ENCODE measurements at places on chromosomes 5 and 9. TPM values are rescaled to one million over a fixed set of nuclear protein-coding genes. Genes with fewer than 3 reads are reported as not detected.
A peak's percentile ranks its signal among the peaks of the same experiment; 100 is the strongest.

Gene SCGB3A1
- total RNA-seq = 66.5 TPM

GRCh38 chr5:141883184-141883891, 5.1 kb upstream of the PCDH1 start:
- peaks cover 3% of the 10 kb centered on the region for H3K27me3 ChIP-seq
- H3K4me1 ChIP-seq = no peaks in the 10 kb centered on the region
- no peaks in the 10 kb centered on the region for H3K36me3 ChIP-seq
- H3K4me3 ChIP-seq = no peak overlapping the region
- DNase-seq = no peak
- no peak overlapping the region for H3K27ac ChIP-seq

- no peak overlapping the region for H3K4me3 ChIP-seq
- no peaks in the 10 kb centered on the region for H3K36me3 ChIP-seq
- no peak overlapping the region for H3K27ac ChIP-seq
- H3K27me3 ChIP-seq = no peaks in the 10 kb centered on the region
- no peaks in the 10 kb centered on the region for H3K4me1 ChIP-seq
Observed at GRCh38 chr9:121839726-121840500, 188.5 kb downstream of the DAB2IP start.

DNA sequence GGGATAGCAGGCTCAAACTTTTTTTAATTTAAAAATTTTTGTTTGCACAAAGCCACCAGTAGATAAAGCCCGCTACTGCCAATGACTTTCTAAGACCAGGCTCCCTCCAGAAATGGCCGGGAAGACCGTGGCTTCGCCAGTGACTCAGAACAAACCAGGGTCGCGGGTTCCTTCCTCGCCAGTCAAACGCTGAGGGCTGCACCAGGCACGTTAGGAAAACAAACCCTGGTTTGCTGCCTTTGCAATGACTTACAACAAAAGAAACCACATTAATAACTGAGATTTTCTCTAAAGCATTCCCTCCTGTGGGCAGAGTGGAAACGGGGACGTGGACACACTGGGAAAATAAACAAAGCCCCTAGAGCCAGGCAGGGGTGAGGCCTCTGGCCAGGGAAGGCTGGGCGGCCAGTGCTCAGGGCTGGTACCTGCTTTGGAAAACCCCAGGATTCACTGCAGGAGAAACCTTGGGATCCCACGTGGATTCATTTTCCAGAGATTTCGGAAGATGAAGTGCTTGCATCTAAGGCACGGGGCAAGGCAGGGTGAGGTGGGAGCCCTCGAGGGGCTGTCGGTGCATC, 3.8 kb downstream of the PRRX2 start:
- DNase-seq = no peak
- H3K4me3 ChIP-seq = no peak overlapping the region
- no peaks in the 10 kb centered on the region for H3K4me1 ChIP-seq
- H3K27ac ChIP-seq = peak overlapping the region; percentile 43
- H3K27me3 ChIP-seq = no peaks in the 10 kb centered on the region

DNA sequence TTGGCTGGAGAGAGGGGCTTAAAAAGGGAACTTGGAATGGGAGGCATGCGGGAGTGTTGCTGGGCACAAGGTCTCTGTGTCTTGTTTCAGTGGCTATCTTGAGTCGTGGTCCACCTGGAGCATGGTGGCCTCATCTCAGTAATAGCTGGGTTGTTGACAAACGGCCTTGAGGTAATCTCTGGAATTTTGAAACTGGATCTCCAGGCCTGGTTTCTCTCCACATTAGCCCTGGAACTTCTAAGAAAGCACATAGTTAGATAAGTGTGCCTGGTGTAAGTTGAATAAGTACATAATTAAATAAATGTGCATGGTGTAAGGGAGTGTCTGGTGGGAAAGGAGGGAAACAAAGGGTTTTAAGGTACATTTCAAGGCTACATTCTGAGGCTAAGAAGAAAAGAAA, 62.2 kb downstream of the INIP start:
- no peaks in the 10 kb centered on the region for H3K36me3 ChIP-seq
- DNase-seq = no peak

DNA sequence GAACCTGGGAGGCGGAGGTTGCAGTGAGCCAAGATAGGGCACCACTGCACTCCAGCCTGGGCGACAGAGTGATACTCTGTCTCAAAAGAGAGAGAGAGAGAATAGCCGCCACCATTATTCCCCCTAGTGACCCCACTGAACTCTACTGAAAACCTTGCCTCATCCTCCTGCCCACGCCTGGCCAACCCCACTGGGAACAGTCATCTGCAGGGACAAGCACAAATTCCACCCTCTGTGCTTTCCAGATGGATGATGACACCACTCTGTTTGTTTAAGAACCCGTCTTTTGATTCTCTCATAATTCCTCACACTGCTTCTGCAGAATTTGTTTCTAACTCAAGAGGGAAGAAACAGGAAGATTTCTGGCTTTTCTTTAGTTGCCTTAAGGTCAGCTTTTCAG, 12.2 kb downstream of the BHMT2 start:
- H3K4me1 ChIP-seq = no peaks in the 10 kb centered on the region
- no peak overlapping the region for H3K4me3 ChIP-seq
- H3K27me3 ChIP-seq = no peaks in the 10 kb centered on the region
- no peaks in the 10 kb centered on the region for H3K36me3 ChIP-seq

- H3K4me1 ChIP-seq = no peaks in the 10 kb centered on the region
- H3K36me3 ChIP-seq = no peaks in the 10 kb centered on the region
- no peaks in the 10 kb centered on the region for H3K27me3 ChIP-seq
- H3K4me3 ChIP-seq = no peak overlapping the region
Observed at GRCh38 chr5:55481293-55481855, 53.4 kb downstream of the PLPP1 start.

DNA sequence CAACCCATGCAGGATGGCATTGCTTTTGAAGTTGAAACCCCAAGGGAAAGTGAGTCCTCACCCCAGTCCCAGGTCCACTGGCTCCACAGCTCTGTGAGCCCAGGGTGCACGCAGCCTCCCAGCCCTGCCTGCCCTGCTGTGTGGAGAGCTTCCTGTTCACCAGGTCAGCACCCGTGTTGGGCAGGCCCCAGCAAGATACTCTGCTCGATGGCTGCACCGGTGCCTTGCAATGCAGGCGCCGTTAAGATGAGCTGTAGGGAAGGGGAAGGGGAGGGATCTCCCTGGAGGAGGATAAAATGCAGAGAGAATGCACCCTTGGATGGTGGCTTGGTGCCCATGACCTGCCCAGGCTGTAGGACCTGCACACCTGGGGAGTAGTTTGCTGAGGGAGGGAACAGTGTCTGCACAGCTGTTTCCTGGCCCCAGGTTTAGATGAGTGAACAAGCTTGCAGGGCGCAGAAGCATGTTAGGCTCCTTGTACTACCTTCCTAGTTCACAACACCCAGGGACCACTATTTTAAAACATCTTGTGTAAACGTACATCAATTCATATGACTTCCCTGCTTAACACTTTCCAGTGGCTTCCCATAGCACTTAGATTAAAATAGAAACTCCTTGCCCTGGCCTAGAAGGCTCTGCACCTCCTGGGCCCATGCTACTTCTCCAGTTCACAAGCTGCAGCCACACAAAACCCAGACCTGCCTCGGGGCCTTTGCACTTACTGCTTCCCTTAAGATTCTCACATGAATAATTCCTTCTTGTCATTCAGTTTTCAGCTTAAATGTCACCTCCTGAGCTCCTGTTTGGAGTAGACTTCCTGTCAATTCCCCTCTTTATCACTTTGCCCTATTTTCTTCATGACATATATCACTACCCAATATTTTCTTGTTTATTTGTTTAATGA, 19.6 kb downstream of the FAT2 start:
- no peaks in the 10 kb centered on the region for H3K36me3 ChIP-seq
- no peak for DNase-seq
- no peak overlapping the region for H3K4me3 ChIP-seq
- H3K27ac ChIP-seq = peak overlapping the region; percentile 73
- H3K27me3 ChIP-seq = no peaks in the 10 kb centered on the region
- H3K4me1 ChIP-seq = peaks cover 3% of the 10 kb centered on the region
